ENCODE measurements at places on chromosomes 4 and X.

GRCh38 chr4:26076000-26076587 lies 162.1 kb downstream of the SMIM20 start:
- DNase-seq, result no peak

- DNase-seq, result no peak
Measured at GRCh38 chrX:46488712-46489111, 56.5 kb downstream of the ZNF674 start.

DNA sequence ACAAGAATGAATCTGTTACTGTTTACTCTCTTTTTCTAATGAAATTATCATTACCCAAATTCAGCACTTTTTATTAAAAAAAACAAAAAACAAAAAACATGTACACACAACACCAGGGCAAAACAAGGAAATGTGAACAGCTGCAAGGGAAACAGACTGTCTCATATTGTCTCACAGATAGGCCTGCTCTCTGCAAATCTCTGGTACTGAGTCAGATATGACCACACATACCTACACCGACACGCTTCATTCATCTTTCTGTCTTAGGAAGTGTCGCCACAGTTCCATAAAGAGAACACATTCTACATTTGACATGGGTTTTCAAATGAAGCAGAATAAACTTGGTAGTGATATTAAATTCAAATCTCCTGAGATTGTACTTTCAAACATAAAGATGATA lies 92.2 kb upstream of the GPR34 start:
- no peak for DNase-seq

- DNase-seq, result no peak
Measured at GRCh38 chrX:123223859-123224258, 39.8 kb downstream of the GRIA3 start.

GRCh38 chr4:172168888-172169287 lies 355.7 kb downstream of the GALNTL6 start:
- no peak for DNase-seq

GRCh38 chrX:96684339-96685209 lies at the start of gene DIAPH2:
TSS of gene DIAPH2 (plus strand) at chrX:96684842.
- peak; percentile 2 for DNase-seq

Measured in cortex of kidney (tissue), 1 donor.